Neural crest cell (in vitro differentiated cells): ENCODE measurements at places on chromosomes 6 and 20.
A peak's percentile ranks its signal among the peaks of the same experiment; 100 is the strongest.

- DNase-seq, result no peak
These were observed 106.7 kb downstream of the SULF2 start for GRCh38 chr20:47678536-47678935.

- DNase-seq, result peak; percentile 28
These were observed 49.4 kb downstream of the TMEM242 start for GRCh38 chr6:157273756-157274470.

GRCh38 chr6:166194914-166195859, 27.5 kb upstream of the TBXT start:
- DNase-seq, result no peak

- no peak for DNase-seq
These were observed 514 bp downstream of the TCFL5 start for GRCh38 chr20:62860924-62861691.

DNA sequence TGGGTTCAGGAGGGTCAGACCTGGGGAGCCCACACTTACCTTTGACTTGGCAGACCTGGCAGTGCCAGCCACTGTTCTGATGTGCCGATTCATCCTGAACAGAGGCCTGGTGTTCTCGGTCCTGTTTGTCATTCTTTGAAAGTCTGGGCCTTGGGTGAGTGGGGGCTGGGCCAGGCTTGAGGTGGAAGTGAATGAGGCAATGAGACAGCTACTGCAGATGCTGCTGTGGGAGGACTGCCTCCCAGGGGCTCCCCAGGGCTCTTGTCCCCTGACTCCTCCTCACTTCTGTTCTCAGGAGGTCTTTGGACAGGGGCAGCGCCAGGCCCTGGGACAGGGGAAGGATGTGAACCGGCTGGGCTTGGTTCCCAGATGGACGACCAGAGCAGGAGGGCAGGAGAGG, 5.6 kb upstream of the TREML4 start:
- no peak for DNase-seq

DNA sequence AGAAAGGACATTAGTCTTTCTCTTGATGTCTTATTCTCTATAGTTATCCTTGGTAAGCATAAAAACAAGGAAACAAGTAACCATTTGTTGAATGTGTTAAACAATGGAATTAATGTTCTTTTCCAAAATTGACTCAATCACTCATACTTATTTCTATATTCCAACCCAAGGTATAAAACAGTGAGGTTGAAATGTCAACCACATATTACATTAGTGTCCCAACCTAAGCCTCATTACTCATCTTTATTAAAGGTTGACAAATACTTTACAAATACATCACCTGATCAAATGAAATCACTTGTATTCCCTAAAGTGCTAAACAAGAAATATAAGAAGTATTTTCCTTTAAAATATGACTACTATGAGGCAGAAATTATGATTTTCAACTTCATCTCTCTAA, 100.5 kb downstream of the ASCC3 start:
- DNase-seq, result no peak

DNA sequence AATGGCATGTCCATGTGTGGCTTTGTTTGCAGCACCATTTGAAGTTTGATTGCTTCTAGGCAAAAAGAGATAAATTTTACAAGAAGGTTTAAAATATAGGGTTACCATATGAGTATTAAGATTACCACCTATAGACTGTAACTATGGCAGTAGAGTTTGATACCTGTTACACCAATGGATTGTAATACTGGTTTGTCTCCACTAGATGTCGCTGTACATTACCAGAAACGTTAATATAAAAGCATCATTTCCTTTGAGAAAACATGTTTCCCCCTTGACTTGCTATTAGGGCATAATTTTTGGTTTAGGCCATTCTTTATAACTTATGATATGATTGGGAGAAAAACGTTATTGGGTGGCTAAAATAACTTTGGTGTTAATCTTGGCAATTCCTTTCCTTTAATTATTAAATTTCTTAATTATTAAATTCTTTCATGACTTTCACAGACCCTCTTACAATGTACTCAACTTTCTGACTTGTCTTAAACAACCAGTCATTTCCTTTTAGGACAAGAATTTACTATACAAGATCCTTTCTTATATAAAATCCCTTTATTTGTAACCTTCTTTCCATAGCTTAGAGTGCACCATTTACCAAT, 42.8 kb downstream of the HLA-DPB1 start:
- DNase-seq, result no peak

GRCh38 chr6:113073611-113074191, 726.6 kb downstream of the RFPL4B start:
- no peak for DNase-seq

GRCh38 chr6:80404889-80405288, 298.4 kb downstream of the BCKDHB start:
- no peak for DNase-seq

DNA sequence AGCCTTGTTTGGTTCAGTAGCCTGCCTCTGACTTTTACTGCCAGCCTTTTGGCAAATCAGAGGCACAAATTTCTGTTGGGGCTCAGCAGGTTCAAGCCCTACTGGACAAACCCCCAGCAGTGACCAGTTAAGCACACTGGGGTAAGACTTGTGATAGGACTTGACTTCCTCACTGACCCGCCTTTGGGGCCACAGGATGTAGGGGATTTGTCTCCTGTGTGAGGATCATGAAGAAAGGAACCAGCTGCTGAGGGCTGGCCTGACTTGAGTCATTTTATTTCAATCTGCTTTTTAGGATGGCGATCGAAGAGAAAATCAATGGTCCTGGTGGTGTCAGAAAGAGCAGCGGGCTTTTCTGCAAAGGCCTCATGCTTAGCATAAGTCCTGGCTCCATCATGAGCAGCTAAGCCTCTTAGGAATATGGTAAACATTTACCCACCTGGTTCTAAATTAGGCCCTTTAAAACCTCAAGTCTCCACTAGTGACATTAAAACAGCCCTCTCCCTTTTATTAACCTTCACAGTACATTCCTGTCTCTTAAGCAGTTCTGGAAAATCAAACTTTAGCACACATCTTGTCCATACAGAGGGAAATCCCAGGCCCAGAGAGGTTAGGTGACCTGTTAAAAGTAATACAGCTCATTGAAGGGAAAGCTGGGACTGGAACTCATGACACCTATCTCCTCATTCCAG, 16.6 kb downstream of the CHMP4B start:
- no peak for DNase-seq

GRCh38 chr6:148530394-148530953, 187.8 kb downstream of the SASH1 start:
- no peak for DNase-seq

DNA sequence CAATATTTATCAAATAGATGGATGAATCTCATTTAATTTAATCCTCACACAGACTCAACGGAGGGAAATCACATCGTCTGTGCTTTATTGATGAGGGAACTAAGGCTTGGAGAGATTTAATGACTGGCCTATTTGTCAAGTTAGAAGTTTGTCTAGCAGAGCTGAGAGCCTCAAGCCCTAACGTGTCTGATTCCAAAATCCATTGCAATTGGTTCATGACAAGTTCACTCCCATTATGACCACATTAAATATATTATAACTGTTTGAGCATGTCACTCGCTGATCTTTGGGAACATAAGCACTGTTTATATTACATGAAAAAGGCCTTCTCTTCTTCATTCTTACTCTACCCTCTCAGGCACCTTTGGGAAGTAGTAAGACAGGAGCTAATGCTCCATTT, 89.4 kb upstream of the SIRPA start:
- no peak for DNase-seq

DNA sequence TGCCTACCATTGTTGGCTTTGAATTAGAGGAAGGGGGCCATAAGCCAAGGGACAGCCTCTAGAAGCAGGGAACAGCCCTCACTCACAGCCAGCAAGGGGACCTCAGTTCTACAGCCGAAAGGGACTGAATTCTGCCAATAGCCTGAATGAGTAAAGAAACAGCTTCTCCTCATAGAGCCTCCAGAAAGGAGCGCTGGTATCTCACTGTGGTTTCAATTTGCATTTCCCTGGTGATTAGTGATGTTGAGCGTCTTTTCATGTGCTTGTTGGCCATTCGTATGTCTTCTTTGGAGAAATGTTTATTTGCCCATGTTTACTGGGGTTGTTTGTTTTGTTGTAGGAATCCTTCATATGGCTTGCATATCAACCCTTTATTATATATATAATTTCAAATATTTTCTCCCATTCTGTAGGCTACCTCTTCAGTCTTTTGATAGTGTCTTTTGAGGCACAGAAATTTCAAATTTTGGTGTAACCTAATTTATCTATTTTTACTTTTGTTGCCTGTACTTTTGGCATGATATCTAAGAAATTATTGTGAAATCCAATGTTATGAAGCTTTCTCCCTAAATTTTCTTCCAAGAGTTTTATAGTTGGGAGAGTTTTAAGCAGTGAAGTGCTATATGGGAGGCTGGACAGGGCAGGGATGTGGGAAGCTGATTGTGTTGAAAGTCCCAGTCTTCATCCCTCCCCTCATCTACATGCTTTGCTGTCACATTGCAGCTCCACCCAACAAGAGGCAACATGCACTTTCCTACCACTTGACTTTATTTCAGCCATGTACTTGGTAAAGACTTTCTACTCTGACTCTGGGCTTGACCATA, 82.3 kb upstream of the SHLD1 start:
- no peak for DNase-seq

DNA sequence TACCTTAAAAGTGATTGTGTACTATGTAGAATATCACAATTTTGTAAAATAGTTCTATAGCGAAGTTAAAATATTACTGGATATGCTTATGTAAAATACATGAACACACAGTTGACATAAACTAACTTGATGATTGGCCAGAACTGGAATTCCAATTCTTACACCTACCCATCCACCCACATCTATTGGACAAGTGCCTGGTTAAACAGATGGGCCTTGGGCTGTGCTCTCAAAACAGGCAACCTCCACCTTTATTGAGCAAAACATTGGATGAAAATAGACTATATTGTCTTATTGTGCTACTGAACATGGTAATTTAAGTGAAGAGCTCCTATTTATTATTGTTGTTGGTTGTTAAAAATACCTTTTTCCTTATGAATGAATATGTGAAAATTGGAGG, 154.0 kb upstream of the FLRT3 start:
- no peak for DNase-seq

DNA sequence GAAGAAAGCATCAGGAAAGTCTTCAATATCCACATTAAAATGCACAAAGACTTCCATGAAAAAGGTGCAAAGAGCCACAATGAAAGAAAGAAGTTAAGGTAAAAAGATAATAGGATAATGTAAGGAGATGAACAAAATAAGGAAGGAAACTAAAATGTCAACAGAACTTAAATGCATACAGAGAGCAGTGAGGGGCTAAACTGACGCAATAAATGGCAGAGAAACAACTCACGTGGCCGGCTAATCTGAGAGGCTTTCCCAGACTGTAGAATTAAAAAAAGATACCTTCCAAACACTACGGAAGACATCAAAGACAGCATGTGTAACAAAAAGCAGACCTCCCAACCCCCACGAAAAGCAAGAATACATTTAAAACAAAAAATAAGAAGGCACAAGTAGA, 73.7 kb downstream of the GMDS start:
- DNase-seq, result no peak

- no peak for DNase-seq
These were observed 56.8 kb upstream of the HINT3 start for GRCh38 chr6:125899726-125900182.

GRCh38 chr6:22147921-22148776, 148.7 kb downstream of the PRL start:
- DNase-seq, result no peak

DNA sequence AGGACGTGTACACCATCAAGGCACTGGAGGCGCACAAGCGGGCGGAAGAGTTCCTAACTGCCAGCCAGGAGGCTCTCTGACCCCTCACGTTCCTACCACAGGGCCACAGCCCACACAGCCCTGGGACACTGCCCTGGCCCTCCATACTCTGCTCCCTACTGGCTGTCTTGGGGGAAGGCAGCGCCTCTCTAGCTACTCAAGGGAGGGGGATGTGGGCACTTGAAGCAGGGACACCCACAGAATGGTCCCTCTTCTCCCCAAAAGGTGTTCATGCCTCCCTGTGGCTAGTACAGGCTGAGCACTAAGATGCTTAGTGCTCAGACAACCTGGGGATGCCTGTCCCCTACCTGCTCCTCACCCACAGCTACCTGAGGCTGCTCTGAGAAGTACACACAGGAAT, 2.5 kb downstream of the MEA1 start:
- no peak for DNase-seq

- no peak for DNase-seq
These were observed 295.6 kb upstream of the QKI start for GRCh38 chr6:163118941-163119340.

- no peak for DNase-seq
These were observed 307.1 kb upstream of the FLRT3 start for GRCh38 chr20:14644306-14645097.

DNA sequence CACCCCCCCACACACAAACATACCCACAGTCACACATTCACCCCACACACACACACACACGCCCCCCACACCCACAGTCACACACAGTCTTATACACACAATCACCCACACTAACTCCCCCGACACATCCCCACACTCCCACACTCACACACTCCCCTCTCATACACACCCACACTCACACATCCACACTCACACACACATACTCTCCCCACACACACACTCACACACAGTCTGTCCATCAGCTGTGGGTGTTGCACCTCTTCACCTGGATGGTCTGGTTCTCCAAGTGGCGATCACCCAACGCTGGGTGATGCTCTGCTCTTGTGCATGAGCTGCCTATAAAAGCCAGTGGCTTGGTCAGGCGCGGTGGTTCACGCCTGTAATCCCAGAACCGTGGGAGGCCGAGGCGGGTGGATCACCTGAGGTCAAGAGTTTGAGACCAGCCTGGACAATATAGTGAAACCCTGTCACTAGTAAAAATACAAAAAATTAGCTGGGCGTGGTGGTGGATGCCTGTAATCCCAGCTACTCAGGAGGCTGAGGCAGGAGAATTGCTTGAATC, 158.9 kb downstream of the SMOC2 start:
- no peak for DNase-seq

- DNase-seq, result no peak
These were observed at the start of gene NFYA for GRCh38 chr6:41072836-41073202. NFYA (plus strand) TSS chr6:41072974; CDS start chr6:41079090, 6,116 bp downstream.
